ENCODE measurements at places on chromosomes 1 and 21.

DNA sequence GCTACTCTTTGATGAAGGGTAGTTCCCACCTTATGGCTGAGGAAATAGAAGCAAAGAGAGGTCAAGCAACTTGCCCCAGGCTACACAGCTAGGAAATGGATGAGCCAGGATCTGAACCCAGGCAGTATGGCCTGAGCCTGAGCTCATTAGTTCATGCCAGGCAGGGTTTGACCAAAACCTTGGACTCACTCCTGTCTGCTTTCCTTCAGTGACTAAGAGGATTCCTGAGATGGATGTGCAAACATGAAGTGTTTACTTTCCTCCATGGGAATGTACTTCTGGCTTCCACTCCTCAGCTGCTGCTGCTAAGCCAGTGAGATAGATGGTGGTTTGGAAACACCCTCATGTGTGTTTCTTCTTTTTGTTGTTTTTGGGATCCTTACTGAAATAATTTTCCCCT is 35.1 kb upstream of the ERRFI1 start:
- no peak for DNase-seq

- DNase-seq: no peak
Measured at GRCh38 chr1:234373959-234374254, 651 bp downstream of the COA6 start.

DNA sequence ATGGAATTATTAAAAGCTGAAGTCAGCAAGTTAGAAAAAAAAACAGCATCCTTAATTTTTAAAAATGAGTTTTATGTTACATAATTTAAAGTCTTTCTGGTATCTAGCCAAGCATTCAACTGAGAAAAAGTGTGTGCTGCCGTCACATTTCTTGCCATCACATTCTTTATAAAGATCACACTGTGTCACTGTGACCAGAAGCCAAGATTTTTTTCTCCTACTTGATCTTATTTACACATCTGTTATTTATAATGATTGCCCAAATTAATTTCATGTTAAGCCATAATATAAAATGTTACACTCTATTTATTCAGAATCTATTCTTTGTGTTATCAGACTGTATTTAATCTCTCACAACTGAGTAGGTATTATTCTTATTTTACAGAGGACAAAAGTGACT is 1603.7 kb downstream of the PLA2G4A start:
- DNase-seq: no peak

GRCh38 chr1:218742467-218743262 is 397.5 kb downstream of the TGFB2 start:
- DNase-seq: no peak

GRCh38 chr1:3910049-3910731 is 10.1 kb upstream of the C1orf174 start:
- no peak for DNase-seq

- no peak for DNase-seq
Measured at GRCh38 chr1:41954533-41954944, 35.8 kb upstream of the HIVEP3 start.

GRCh38 chr1:27713139-27713725 is 12.5 kb upstream of the FAM76A start:
- no peak for DNase-seq

Measured in NCI-H2081 treated with DMSO at 0.1 percent for 48 hours (cell line).